ENCODE measurements at places on chromosomes 4 and X.

DNA sequence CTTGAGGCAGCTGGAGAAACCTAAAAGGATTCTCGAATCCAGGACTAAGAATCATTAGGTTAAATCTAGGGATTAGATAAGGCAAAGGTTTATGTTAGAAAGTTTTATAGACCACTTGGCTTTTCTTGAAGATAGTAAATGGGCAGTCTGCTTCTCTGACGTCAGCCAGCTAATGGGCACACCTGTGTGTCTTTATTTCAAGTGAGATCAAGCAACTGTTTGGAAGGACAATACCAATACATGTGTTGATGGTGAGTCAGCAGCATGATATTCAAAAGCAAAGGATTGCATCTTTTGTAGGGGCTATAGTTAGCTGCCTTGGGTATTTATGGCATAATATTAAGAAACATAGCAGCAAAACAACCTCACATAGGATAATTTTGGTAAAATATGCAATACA, 46.5 kb upstream of the GRPR start:
- no peak for DNase-seq

DNA sequence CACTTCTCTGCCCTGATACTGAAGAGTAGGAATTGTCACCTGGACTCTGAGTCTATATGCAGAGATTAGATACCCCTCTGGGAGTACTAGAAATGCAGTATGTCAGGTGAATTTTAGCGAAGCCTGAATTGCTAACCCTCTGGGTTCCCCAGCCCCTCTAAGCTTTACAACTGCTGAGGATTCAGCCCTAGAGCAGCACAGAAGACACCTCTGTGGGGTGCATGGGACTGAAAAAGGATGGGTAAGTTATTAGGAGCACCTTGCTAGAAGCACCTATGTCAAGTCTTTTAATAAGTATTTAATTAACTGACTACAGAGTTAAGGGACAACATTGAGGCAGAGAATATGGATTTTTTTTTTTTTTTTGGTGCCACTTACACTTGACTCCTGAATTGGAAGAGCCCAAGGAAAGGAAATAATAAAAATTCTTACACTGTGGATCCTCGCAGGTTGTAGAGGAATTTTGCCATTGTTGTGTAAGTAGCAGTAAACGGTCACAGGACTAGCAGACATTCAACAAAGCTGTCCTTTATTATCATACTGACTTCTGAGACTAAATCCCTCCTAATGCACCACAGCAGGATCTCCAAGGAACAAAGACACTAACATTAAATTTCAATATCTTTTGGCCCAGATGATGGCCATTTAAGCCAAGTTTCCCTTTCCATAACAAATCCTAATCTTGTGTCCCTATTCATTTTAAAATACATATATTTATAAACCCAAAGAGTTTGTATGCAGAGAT, 253.2 kb downstream of the ANKRD50 start:
- no peak for DNase-seq

- no peak for DNase-seq
Measured at GRCh38 chr4:146073517-146073916, 102.0 kb upstream of the LSM6 start.

DNA sequence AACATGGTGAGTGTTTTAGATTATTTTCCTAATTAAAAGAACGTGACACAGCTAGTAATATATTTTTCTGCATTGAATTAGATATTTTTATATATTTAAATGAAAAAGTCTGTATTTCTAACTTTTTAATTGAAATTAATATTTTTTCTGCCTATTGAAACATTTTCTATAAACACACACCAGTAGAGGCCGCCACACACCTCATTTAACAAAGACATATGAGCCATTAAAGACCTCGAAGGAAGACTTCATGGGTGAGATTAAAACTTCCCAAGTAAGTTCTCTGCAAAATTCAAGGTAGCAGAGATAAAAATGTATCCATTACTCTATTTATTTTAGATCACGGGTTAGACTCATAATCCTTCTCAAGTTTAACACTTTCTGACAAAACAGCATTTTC, 8.3 kb downstream of the SLITRK2 start:
- no peak for DNase-seq

- DNase-seq, result no peak
Measured at GRCh38 chr4:42344309-42344708, 53.0 kb upstream of the SHISA3 start.

DNA sequence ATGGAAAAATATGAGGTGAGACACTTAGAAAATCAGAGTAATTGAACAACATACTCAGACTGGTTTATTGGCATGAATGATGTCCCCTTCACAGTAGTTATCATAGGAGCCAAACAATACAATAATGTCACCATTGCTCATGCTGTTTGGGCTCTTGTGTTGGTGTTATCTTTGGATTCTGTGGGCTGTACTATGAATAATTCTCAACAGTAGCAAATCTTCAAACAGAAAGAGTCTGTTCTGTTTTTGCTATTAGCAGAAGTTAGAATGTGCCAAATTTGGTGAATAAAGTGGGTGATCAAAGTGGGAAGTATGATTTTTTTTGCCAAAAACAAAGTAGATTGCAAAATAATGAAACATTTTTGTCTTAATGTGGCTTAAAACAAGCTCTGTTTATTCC, 58.3 kb downstream of the GRID2 start:
- DNase-seq, result no peak

- no peak for DNase-seq
Measured at GRCh38 chr4:145843148-145843547, 95.5 kb downstream of the ZNF827 start.
